ENCODE measurements at places on chromosomes 3 and 15.

- DNase-seq, result peak; percentile 69
Measured at GRCh38 chr15:100873029-100873677, 6.5 kb upstream of the ALDH1A3 start.

DNA sequence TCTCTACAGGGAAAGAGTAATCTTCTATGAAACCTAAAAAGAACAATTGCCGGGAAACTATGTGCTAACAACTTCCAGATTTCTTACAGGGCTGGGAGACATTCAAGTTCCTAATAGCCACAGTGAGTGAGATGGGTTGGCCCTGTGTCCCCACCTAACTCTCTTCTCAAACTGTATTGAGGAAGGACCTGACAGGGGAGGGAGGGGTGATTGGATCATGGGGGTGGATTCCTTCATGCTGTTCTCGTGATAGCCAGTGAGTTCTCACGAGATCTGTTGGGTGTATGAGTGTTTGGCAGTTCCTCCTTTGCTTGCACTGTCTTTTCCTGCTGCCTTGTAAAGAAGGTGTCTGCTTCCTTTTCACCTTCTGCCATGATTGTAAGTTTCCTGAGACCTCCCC lies 958.7 kb downstream of the AGBL1 start:
- DNase-seq, result no peak

GRCh38 chr3:3189102-3189727 lies 9.7 kb upstream of the CRBN start:
- no peak for DNase-seq

DNA sequence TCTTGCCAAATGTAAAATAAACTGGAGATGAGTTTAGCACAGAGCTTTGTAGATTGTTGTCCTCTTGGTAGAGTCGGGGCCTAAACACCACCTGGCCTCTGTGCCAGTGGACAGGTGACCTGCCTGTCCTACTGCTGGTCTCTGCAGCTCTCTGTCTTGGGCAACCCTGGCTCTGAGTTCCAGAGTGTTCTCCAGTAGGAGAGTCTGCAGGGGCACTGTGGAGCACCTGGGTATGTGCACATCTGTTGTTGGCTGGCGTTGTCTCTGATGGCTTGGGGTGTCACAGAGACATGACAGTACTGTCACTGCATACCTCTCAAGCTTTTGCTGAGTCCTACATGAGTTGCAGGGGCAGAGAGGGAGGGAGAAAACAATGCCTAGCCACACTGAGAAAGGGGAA lies 112.6 kb downstream of the IGF1R start:
- no peak for DNase-seq
